RPMI8226 (cell line): ENCODE measurements at places on chromosomes 2 and 18.
A peak's percentile ranks its signal among the peaks of the same experiment; 100 is the strongest.

DNA sequence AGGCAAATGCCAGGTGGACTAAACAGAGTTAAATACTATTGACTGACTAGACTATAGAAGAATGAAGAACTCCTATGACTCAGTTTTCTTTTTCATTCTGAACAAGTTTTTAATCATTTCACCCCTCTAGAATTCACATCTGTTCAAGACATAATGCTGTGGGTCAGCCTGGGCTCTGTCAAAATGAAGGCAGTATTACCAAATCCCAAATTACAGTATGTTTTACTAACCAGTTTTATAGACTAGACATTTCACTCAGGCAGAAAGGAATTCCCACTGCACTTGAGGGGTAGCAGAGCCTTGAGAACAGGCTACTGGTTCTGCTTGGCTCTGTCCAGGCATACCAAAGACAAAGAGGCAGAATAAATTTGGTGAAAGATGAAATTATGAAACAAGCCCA, 511.7 kb downstream of the EPHA4 start:
- DNase-seq: no peak

DNA sequence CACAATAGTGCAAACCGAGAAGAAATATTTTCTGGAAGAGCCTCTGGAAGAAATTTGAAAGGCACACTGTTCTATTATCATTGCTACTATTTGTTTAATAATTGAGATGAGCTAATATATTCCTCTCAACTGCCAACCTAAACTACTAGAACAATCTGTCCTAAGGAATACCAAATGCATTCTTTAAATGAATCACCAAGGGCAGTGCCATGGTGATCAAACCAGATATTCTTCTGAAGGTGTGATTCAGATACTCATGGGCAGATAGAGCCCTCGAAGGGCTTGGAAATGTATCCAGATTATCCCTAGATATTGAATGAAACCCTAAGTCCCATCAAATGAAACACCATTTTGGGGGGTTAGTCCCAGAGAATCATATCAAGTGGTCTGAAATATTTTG, 76.6 kb downstream of the FIGN start:
- no peak for DNase-seq

- no peak for DNase-seq
Observed at GRCh38 chr2:159106109-159106508, 137.7 kb downstream of the TANC1 start.

DNA sequence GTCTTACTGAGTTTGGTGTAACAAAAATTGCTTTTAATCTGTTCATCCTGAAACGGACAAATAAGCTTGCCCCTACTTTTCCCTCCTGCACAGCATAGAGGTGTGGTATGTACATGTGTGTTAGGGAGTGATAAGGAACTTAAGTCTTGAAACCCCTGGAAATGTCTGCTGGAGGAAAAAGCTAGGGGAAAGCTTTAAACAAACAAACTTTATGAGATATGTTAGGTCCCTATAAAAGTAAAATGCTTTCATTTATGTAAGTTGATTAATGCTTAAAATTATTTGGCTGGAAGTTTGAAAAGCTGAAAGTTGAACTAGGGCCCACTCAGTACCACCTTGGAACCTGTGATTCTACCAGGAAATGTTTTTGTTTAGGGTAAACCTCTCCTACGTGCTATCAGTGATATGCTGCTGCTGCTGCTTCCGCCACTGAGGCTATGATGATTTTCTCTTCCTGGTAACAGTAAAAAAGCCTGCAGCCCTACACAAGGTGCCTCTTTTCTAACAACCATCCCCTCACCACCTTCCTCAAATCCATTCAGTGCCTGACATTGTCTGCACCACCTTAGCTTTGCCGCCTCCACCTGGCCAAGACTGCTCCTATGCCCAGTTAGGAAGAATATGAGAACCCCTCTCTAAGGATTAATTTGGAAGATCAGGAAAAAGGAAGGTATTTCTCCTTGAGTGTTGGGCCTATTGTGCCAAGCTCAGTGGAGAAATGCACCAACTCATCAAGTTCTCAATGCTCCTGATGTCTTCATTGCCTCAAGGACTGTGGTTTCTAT, 2.5 kb upstream of the YES1 start:
- no peak for DNase-seq

DNA sequence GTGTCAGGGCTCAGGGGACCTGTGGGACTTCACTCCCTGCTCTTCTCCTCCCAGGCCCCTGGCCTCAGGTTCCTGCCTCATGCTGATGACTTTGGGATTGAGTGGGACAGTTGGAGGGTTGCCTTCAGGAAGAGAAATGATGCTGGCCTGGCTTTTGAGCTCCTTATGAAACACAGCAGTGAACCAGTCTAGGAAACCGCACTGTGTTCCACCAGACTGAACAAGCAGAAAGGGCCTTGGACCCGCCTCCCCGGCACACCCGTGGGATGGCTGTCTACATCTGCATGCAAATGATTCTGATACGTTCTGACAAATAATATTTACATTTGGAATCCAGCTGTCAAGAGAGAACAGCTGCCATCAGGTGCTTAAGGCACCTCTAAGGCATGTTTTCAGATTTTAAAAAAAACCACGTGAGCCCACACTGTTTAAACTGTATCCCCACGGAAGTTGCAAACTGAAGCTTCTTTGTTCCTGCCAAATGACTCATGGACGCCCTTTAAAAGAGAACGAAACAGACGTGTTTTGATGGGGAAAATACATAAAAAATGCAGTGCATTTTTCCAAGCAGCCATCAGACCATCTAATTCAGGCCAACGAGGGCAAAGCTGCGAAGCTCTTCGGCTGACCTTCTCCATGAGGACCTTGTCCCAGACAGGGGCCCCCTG, 27.6 kb upstream of the ASAP2 start:
- peak; percentile 48 for DNase-seq

DNA sequence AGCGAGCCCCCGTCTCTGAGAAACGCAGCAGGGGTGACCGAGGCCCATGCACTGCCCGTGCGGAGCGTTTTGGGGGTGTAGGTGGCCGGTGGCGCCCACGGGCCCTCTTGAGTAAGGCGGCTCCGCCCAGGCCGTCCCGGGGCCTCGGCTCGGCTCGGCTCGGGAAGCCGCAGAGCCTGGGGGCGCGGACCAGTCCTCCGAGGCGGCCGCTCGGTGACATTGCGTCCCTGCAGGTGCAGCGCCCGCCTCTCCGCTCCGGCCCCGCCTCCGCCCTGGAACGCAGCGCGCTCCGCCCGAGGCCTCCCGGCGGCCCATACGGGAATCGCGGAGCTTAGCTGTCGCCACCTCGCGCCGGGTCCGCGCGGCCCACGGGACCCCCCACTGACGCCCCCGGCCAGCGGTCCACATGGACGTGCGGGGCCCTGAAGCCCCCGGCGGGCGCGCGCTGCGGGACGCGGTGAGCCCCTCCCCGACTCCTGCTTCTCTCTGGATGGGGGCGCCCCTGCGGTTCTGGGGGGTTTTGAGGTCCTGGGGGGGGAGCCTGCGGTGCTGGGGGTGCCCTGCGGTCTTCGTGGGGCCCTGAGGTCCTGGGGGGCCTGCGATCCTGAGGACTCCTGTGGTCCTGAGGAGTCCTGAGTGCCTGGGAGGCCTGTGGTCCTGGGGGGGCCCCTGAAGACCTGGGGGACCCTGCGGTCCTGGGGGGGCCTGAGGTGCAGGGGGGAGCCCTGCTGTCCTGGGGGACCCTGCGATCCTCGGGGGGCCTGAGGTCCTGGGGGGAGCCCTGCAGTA, at the start of gene HSBP1L1:
HSBP1L1 (plus strand) TSS at position 314 of the 789 bp plus-strand sequence; CDS start at position 407, 93 bp downstream.
- DNase-seq: peak; percentile 90

DNA sequence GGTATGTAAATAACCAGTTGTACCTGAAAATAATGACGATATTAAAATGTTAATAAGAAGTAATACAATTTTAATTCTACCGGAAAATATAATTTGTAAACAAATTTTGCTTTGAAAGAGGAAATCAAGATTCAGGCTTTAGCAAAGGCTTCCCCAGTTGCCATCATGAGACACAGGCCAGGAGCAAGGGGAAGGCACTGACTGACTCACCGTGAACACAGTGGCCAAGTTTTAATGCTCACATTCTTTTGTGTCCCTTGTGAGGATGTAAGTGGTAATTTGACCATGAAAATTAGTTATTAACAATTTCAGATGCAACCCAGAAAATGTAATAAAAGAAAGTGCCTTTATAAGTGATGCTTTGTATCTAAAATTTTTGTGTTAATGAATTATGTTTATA, 164.1 kb downstream of the GREB1L start:
- no peak for DNase-seq

- no peak for DNase-seq
Observed at GRCh38 chr2:54546518-54546917, 90.4 kb downstream of the SPTBN1 start.
